ENCODE measurements at places on chromosomes 5 and 9.

GRCh38 chr9:110131499-110131898 lies 76.5 kb downstream of the C9orf152 start:
- DNase-seq: no peak

DNA sequence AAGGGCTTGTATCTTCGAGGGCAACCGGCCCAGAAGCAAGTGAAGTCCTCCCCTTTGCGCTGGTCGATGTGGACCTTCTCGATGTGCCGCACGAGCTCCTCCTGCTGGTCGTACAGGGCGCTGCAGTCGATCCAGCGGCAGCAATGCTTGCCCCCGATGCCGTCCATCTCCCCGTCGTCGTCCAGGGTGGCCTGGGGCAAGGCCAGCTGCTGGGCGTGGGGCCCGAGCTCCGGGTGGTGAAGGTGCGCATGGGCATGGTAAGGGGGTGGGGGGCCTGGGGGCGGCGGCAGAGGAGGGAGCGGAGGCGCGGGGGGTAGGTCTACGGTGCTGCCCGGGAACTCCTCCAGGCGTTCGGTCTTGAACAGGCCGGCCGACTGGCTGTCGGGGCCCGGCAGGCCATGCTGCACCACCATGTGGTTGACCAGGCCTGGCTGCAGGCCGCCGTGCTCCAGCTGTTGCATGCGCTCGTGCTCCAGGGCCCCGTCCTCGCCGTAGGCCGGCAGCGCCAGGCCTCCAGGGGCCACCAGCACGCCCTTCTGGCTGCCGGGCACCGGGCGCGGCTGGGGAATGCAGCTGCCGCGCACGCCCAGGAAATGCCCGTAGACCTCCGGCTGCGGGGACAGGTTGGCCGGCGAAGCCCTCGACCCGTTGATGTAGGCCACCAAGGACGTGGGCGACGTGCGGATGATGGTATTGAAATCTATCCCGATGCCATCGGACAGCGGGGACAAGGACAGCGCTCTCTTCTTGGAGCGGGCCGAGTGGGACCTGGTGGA lies 181.8 kb downstream of the GLIS3 start:
- DNase-seq: no peak

DNA sequence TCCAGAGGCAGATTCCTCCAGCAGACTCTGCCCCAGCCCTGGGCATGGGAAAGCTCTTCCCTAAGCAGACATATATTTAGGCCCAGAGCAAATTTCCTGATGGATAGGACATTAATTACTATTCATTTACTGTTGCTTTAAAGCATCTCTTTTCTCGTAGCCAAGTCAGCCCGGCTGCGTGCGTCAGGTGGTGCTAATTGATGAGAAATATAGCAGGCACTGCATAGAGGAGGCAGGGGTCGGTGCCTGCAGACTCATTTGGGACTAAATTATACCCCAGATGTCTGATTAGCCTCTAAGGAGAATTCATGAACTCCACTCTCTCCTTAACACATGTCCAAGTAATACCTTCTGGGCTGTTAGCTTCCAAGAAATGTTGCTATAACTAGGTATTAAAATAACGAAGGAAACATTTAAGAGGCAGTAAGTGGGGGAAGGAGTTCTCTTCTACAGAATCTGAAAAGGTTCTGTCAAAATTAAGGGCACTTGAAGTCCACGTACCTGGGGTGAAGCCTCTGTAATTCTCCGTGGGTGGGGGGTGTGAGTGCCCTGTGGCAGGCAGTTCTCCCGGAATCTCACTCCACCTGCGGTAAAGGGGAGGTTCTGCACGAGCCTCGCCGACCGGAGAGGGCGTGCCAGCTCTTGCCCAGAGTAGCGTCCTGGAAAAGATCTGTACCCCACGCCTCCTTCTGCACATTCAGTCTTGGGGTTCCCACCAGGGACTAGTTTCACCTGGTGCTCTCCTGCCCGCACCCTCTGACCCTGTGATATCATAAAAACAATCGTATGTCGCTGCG lies 115.9 kb upstream of the FCN2 start:
- no peak for DNase-seq

DNA sequence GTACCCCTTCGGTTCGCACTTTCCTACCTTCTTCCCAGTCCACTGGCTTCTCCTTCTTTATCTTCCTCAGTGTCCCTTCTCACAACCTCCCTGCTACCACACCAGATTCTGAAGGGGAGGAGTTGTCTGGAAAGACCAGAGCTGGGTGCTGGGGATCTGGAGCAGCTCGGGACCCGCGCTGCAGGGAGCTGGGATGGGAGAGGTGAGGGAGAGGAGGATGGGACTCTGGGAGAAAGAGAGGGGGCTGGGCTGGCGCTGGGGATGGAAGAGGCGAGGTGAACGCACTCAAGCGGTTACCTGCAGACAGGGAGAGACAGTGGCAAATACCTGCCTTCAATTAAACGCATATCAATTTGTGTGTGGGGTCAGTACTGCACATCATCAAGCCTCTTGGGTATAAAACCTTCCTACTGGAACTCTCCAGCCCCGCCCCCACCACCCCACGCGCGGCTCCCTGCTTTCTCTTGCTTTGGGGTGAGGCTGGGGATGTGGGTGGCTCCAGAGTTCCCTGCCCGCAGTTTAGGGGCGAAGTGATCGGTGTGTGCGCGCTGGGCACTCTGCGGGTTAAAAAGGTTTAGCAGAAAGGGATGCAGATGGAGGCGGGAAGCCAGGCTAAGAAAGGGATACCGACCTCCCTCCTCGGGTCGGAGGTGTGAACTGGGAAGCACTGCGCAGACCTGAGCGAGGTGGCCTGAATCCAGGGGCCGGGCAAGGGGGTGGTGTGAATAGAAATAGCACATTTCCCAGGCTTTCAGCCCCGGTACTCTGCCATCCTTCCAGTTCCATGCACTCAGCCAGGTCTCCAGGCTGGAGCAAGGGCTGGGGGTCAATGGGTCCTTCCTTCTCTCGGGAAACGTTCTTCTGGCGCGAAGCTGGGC lies 977 bp upstream of the PAM start:
- DNase-seq: no peak

DNA sequence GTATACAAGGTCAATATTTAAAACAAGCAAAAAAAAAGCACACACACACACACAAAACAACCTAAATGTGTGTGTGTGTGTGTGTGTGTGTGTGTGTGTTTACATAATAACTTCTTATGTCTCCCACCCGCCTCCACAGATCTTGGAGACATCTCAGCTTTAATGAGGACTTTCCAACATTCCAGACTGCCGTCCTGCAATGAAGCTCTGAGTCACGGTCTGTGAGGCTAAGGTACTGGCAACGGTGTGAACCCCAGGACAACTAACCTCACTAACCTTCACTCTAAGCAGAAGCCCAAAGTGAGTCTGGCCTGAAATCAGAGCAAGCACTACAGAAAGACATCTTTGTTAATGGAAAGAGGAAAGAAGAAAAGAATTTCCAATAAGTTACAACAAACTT lies 22.3 kb downstream of the ZNF474 start:
- no peak for DNase-seq

DNA sequence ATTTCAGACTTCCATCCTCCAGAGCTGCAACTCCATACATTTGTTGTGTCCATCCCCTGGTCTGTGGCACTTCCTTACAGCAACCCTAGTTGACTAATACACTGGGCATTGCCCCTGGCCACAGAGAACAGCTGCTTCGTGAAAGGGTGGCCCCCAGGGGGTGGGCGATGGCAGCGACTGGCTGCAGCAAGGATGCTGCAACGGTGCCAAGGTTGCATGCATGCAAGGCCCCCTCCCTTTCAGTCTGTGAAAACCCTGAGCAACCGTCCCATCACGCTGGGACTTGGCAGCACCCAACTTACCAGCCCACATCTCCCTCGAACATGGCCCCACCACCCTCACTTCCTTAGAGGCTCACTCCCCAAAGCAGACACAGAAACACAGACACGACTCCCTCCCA lies 162.5 kb downstream of the MED10 start:
- no peak for DNase-seq

DNA sequence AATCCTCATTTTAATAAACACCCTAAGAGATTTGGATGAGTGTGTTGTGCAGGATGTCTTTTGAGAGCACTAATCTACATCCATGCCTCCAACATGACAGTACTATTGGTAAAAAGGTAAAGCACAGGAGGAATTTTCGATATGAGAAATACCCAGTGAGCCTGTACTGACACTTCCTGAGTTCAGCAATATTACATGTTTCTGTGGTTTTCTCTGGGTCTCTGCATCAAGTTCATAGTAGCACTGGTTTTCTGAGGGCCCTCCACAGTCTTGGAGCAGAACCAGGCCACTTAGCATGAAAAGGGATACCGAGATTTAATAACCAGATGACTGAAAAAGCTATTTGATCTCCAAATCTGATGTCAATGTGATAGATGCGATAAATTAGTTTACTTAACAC lies 524.1 kb downstream of the TMEM38B start:
- no peak for DNase-seq

GRCh38 chr5:132072528-132072927 lies 1.1 kb upstream of the CSF2 start:
- no peak for DNase-seq

GRCh38 chr9:20209391-20210340 lies 412.6 kb downstream of the MLLT3 start:
- no peak for DNase-seq

GRCh38 chr5:94709277-94709676 lies 90.8 kb downstream of the SLF1 start:
- no peak for DNase-seq

- no peak for DNase-seq
Measured at GRCh38 chr9:26746357-26747072, 146.1 kb downstream of the CAAP1 start.

GRCh38 chr5:172939071-172939470 lies 20.2 kb upstream of the RPL26L1 start:
- no peak for DNase-seq

All from nucleus accumbens (tissue), 56 donors.